Colonic mucosa (tissue), 4 donors: ENCODE measurements at places on chromosomes 5 and 9.

DNA sequence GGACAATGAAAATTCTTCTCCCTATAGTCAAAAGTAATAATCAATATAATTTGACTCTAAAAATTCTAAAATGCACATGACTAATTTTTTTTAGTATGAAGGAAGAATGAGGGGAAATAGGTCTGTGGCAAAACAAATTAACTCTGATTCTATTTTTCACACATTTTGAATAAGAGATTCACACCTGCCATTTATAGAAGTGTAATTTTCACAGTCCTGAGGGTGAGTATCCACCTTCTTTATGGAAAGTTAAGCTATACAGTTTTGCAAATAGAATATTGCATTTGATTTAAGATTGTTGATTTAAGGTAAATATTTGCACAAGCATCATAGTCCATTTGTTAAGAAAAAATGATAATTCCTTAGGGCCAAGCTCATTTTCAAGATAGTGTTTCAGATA, 417.7 kb downstream of the CHSY3 start:
- H3K4me1 ChIP-seq, result no peaks in the 10 kb centered on the region
- no peak overlapping the region for H3K27ac ChIP-seq
- no peak overlapping the region for H3K4me3 ChIP-seq
- H3K27me3 ChIP-seq, result no peaks in the 10 kb centered on the region
- no peak for DNase-seq

DNA sequence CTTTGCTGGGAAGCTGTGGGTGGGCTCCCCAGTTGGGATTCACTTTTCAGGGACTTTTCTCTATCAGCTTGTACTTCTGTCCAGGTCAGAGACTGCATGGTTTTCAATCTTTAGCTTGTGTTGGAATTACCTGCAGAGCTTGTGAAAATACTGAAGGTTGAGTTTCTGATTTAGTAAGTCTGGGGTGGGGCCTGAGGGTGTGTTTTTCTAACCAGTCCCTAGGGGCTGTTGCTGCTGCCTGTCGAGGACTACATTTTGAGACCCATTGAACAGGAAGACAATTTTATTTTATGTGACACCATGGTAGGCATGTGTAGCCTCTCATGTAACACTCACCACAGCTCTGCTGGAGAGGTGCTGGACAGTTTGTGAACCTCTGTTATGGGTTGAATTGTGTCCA, 14.7 kb upstream of the MLANA start:
- no peak overlapping the region for H3K27ac ChIP-seq
- H3K36me3 ChIP-seq, result no peaks in the 10 kb centered on the region
- H3K4me1 ChIP-seq, result no peaks in the 10 kb centered on the region
- no peak overlapping the region for H3K4me3 ChIP-seq
- DNase-seq, result no peak

DNA sequence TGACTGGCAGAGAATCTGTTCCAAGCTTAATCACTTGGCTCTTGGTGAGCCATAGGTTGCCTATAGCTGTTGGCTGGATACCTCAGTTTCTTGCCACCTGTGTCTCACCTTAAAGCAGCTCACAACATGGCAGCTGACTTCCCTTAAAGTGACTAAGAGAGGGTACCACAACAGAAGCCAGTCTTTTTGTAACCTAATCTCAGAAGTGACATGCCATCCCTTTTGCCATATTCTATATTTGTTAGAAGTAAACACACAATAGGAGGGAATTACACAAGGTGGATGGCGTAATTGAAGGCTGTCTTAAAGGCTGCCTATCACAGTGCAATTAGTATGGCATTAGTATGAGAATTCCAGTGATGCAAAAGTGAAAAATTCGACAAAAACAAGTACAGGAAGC, 28.1 kb downstream of the NIPBL start:
- no peak for DNase-seq
- H3K36me3 ChIP-seq, result no peaks in the 10 kb centered on the region
- no peak overlapping the region for H3K4me3 ChIP-seq
- H3K27ac ChIP-seq, result no peak overlapping the region
- H3K27me3 ChIP-seq, result no peaks in the 10 kb centered on the region
- no peaks in the 10 kb centered on the region for H3K4me1 ChIP-seq

DNA sequence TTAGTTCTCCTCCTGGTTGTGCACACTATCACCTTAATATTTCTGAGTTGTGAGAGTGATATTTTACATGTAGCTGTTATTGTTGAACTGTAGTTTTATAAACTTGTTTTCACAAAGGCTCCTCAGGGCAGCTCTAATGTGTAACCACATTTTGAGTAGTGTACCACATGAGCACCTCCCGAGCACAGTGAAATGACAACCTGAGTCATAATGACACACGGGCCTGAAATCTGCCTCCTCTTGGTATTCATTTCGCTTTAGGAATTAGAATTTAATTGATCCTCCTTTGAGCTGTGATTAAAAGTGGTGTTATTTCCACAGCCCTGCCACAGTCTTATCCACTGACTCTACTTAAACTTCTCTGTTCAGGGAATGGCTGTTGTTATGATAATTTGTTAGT, 7.9 kb downstream of the MTRR start:
- H3K27me3 ChIP-seq, result no peaks in the 10 kb centered on the region
- DNase-seq, result no peak
- H3K27ac ChIP-seq, result no peak overlapping the region

- H3K36me3 ChIP-seq, result no peaks in the 10 kb centered on the region
- no peaks in the 10 kb centered on the region for H3K27me3 ChIP-seq
- no peak overlapping the region for H3K4me3 ChIP-seq
- peak; percentile 66 for DNase-seq
Measured at GRCh38 chr5:135887447-135887864, 8.2 kb downstream of the IL9 start.

DNA sequence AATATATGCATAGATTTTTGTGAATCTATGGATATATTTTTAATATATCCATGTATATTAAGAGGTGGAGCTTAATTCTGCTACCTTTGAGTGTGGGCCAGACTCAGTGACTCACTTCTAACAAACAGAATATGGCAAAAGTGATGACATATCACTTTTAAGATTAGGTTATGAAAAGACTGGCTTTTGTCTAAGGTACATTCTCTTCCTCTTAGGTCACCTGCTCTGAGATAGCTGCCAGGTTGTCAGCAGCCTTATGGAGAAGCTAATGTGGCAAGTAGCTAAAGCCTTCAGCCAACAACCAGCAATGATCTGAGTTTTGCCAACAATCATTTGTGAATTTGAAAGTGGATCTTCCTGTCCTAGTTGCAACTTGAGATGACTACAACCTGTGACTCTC, 83.8 kb downstream of the ANKRD31 start:
- H3K27me3 ChIP-seq, result no peaks in the 10 kb centered on the region
- H3K4me1 ChIP-seq, result no peaks in the 10 kb centered on the region
- H3K4me3 ChIP-seq, result no peak overlapping the region
- DNase-seq, result no peak
- H3K36me3 ChIP-seq, result no peaks in the 10 kb centered on the region

DNA sequence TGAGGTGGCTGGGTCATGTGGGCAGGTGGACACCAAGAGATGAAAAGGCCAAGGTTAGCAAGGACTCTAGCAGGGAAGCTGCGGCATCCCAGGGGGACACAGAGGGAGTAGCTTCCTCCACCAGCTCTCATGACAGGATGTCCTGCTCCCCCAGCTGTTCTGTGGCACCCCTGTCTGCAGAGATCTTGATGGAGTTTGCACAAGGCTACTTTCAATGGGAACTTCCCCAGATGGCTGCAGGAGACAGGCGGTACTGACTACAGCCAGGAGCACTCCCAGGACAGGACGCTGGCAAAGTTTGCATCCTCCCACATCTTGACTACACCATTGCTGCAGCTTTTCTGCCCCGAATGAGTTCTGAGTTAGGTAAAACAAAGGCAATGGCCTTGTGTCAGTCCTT, 312.8 kb downstream of the TLE4 start:
- H3K27me3 ChIP-seq, result no peaks in the 10 kb centered on the region
- H3K27ac ChIP-seq, result no peak overlapping the region
- DNase-seq, result no peak
- no peak overlapping the region for H3K4me3 ChIP-seq

- H3K4me1 ChIP-seq, result no peaks in the 10 kb centered on the region
- H3K4me3 ChIP-seq, result no peak overlapping the region
- no peak for DNase-seq
- H3K36me3 ChIP-seq, result no peaks in the 10 kb centered on the region
- H3K27ac ChIP-seq, result no peak overlapping the region
Measured at GRCh38 chr9:76135902-76136301, 245.4 kb downstream of the PCSK5 start.

DNA sequence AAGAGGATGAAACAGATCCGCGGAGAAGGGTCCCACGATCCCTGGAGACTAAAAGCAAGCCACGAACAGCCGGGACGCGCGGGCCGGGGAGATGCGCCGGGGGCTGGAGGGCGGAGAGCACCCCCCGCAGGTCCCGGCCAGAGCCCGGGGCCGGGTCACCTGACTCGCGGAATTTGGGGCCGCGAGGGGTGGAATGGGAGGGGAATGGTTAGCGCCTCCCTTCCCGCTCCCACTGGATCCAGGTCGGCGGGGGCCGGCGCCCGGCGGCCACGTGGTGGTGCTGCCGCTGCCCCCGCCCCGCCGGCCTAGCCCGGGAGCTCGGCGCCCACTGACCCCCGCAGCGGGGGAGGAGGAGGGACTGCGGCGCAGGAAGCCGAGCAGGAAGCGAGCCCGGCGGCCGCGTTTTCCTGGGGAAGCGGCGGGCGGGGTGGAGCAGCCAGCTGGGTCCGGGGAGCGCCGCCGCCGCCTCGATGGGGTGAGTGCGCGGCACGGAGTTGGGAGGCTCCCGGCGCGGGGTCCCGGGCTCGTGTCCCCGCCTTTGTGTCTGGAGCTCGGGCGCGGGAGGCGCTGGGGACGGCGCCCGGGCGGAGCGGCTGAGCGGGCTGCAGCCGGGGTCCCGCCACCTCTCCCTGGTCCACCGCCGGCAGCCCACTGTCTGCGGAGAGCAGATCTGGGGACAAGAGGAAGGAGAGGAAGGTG, at the start of gene RAI14:
Gene RAI14, plus strand, starts transcription at position 328 of the 699 bp plus-strand sequence. CDS start 30,592 bp downstream, outside the sequence.
- peaks cover 6% of the 10 kb centered on the region for H3K4me1 ChIP-seq
- no peaks in the 10 kb centered on the region for H3K36me3 ChIP-seq
- peak within 1 kb of the TSS; percentile 68 for H3K4me3 ChIP-seq
- H3K27ac ChIP-seq, result peak within 1 kb of the TSS; percentile 82
- peak; percentile 74 for DNase-seq
